Left kidney (tissue), 8 donors: ENCODE measurements at places on chromosomes 12 and 14.
A peak's percentile ranks its signal among the peaks of the same experiment; 100 is the strongest.

DNA sequence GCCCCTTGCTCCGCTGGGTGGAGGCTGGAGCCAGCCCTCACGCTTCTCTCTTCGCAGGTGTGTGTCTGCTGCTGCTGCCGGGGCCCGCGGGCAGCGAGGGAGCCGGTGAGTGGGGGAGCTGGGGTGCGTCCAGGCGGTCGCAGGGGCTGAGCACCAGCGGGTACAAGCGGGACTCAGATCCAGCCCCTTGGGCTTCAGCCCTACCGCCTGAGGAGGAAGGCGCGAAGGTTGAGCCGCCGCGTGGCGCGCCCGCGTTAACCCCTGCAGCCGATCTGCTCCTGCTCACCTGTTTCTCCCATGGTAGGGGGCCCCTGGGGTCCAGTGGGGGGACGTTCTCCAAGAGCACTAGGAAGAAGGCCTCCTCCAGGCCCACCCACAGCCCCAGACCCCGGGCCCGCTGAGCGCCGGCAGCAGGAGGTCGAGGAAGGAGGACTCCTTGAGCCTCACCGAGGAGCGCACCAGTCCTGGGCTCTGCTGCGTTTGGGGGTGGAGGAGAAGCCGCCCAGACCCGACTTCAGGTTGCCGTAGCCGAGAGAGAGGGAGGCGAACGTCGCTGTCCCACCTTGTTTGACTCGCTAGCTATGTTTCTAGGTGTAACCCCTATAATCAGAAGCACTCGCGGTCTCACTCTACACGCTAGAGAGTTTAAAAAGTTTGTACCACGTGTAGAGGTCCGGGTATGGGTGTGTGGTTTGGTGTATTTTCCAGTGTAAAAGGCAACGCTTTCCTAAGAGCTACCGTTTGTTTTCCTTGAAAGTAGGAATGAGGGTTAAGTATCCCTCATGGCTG, 834 bp downstream of the COCH start:
- peak; percentile 13 for DNase-seq

GRCh38 chr12:13428538-13429265, 232.2 kb downstream of the EMP1 start:
- no peak for DNase-seq

DNA sequence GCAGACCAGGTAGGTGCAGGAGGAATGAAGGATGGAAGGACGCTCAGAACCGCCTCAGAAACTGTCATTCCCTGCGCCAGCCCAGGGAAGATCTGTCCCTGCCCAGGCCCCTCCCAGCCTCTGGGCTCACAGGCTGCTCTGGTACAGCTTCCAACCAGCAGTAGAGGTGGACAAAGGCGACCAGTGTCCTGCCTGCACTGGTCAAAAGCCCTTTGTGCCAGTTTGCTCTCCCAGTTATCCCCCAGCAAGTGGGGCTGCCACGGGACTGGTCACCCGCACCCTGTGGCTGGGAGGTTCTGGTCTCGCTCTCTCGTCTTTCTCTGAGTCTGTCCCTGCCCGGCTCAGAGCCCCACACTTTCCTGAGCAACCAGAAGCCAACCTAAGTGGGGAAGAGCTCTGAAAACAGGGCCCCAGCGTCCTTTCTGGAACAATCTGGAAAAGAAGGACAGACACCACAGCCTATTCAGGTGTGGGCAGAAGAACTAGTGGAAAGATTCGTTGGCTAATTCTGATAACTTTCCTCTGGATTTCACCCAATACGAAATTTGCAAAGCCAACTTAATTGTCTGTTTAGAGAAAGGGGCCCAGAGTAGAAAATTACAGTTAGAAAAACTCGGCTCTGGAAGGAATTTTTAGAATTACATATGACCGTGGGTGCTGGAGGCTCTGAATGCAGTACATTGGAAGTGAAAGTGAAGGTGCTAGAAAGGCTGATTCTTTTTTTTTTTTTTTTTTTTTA, 21.7 kb downstream of the SNRNP35 start:
- DNase-seq, result no peak

DNA sequence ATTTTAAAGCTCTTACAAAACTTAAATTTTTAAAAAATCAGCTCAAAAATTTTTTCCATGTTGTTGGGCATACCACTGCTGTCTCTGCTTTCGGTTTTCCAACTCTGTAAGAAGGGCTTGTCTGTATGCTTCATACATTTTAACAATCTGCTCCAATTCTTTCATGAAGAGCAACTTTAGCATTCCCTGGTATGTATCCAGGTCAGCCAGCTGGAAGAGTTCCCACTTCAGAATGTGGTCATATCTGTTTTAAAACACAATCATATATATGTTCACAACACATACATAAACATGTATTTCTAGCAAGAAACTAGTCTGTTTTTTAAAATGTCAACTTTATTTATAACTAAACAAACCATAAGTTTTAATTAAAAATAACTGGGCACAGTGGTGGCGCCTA, 33.0 kb downstream of the SAV1 start:
- DNase-seq, result no peak
